Endothelial cell of umbilical vein (primary cell): ENCODE measurements at places on chromosomes 1 and 21.

GRCh38 chr1:165542015-165542631, 1.7 kb upstream of the LRRC52 start:
- H3K4me3 ChIP-seq, result no peak overlapping the region
- no peaks in the 10 kb centered on the region for H3K36me3 ChIP-seq
- no peaks in the 10 kb centered on the region for H3K27me3 ChIP-seq
- H3K4me1 ChIP-seq, result no peaks in the 10 kb centered on the region
- DNase-seq, result no peak
- H3K27ac ChIP-seq, result no peak overlapping the region

DNA sequence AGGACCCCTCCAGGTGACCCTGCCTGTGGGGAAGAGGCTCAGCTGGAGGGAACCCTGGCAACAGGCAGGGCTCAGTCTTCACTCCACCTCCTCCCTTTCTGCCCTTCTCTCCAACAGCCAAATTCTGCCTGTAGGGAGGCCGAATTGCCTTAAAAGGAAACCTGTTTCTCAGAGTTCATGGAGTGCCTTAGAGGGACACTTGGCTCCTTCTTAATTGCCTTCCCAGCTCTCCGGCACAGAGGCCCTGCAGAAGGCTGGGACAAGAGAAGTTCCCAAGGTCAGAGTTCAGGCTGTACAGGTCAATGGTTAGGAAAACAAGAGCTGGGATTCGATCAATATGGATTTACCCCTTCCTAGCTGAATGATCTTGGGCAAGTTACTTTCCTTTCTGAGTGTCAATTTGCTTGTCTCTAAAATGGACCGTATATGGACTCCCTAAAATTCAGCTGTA, 6.2 kb downstream of the CSRP1 start:
- H3K4me1 ChIP-seq, result peaks cover 61% of the 10 kb centered on the region
- DNase-seq, result no peak
- H3K4me3 ChIP-seq, result no peak overlapping the region
- peaks cover 3% of the 10 kb centered on the region for H3K36me3 ChIP-seq
- H3K27me3 ChIP-seq, result no peaks in the 10 kb centered on the region

- H3K27ac ChIP-seq, result no peak overlapping the region
- no peaks in the 10 kb centered on the region for H3K36me3 ChIP-seq
- no peak for DNase-seq
- H3K4me3 ChIP-seq, result no peak overlapping the region
- no peaks in the 10 kb centered on the region for H3K4me1 ChIP-seq
These were observed 109.3 kb upstream of the SPATA6 start for GRCh38 chr1:48581270-48581669.

DNA sequence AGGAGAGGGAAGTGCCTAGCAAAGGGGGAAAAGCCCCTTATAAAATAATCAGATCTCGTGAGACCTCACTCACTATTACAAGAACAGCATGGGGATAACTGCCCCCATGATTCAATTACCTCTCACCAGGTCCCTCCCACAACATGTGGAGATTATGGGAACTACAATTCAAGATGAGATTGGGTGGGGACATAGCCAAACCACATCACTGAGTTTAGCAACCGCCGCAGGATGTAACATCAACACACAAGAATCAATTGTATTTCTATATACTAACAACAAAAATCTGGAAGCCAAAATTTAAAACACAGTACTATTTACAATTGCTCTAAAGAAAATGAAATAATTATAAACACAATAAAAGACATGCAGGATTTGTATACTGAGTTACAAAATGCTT, 21.9 kb downstream of the DIRAS3 start:
- no peak for DNase-seq
- peaks cover 4% of the 10 kb centered on the region for H3K4me1 ChIP-seq
- H3K36me3 ChIP-seq, result no peaks in the 10 kb centered on the region
- H3K27me3 ChIP-seq, result no peaks in the 10 kb centered on the region
- H3K4me3 ChIP-seq, result no peak overlapping the region

DNA sequence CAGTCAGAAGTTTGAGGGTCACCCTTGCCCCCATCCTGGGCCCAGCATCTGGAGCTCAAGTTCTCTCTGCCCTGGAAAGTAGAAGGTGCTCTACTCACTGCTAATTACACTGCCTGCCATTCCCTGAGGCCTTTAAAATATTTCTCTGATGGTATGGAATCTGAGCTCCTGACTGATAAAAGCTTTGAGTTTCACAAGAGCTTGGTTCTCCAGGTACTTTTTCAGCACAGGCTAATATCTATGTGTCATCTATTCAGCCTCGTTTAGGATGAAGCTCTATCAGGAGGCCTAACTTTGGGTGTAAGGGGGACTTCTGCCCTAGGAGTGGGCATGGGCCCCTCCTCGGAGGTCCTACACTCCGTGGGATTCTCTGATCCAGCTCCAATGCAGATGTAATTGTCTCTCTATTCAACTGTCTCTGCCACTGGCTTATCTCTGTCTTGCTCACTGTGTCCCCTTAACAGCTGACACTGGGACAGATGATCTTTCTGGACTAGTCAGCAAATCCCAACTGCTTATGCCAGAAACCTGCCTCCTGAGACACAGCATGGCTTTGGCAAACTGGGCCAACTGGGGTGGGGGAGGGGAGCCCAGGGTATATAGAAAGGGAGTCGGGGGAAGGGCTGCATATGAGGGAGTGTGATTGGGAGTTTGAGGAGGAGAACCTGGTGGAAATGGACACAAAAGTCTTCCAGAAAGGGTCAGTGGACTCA, 104.2 kb upstream of the GADD45A start:
- no peak overlapping the region for H3K4me3 ChIP-seq
- no peaks in the 10 kb centered on the region for H3K36me3 ChIP-seq
- H3K27me3 ChIP-seq, result no peaks in the 10 kb centered on the region

- H3K4me1 ChIP-seq, result no peaks in the 10 kb centered on the region
- no peak for DNase-seq
- no peak overlapping the region for H3K4me3 ChIP-seq
- no peaks in the 10 kb centered on the region for H3K36me3 ChIP-seq
These were observed 67.1 kb downstream of the ZNF281 start for GRCh38 chr1:200342511-200343311.

DNA sequence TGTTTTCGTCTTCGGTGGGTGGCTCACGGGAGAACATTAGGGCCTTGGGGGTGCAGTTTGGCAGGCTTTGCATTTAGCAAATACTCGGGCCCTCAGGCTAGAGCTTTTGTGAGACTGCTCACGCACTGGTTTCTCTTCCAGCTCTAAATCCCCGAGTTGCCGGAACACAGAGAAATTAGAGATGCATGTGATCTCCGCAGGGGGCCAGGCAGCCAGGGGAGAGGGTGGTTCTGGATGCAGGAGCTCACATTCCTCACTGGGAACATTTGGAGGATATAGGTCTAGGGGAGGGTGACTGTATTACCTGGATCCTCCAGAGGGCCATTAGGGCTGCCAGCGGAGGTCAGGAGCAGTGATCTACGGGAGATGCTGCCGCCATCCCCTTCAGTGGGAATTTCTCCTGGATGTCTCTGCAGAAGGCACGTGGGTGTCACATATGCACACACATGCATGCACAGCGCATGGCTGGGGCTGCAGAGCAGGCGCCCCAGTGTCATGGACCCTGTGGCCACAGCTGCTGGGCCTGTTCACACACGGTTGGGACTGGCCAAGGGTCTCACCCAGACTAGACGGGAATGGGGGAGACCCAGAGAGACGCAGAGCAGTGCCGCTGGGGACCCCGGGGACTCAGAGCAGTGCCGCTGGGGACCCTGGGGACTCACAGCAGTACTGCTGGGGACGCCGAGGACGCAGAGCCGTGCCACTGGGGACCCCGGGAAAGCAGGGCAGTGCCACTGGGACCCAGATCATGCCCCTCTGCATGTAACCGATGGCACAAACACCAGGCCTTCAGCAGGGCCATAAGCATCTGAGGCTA, 258.7 kb downstream of the CAMTA1 start:
- no peak for DNase-seq
- H3K4me3 ChIP-seq, result no peak overlapping the region
- H3K36me3 ChIP-seq, result no peaks in the 10 kb centered on the region
- H3K27ac ChIP-seq, result no peak overlapping the region
- H3K4me1 ChIP-seq, result no peaks in the 10 kb centered on the region

DNA sequence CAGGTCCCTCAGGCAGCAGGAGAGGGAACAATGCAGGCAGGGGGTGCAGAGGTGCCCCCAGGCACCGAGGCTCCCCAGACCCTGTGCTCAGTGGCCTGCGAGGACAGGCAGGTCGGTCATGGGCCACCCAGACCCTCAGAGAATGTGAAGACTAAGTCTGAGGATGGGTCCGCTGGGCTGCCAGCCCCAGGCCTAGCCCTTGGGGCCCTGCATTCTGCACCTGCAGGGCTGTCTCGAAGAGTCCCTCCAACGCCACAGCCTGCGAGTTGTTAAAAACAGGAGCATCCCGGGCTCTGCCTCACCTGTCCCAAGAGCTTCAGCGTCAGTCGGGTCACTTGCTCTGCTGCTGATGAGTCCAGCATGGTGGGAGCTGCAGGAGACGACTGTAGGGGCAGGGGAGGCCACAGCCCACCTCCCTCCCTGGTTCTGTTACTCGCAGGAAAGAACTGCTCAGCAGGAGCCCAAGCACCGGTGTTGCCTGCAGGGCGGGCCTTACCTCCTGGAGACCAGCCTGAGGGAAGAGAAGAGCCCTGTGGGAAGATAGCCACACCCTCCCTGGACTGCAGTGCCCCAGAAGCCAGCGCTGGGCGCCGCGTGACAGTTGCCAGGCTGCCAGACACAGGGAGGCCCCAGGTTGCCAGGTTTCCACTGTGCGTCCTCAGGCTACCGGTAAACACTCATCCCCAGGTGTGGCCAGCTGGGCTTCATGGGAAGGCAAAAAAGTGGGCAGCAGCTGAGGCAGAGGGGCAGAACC, 5.8 kb downstream of the C21orf58 start:
- H3K27me3 ChIP-seq, result no peaks in the 10 kb centered on the region
- H3K27ac ChIP-seq, result no peak overlapping the region
- DNase-seq, result no peak

DNA sequence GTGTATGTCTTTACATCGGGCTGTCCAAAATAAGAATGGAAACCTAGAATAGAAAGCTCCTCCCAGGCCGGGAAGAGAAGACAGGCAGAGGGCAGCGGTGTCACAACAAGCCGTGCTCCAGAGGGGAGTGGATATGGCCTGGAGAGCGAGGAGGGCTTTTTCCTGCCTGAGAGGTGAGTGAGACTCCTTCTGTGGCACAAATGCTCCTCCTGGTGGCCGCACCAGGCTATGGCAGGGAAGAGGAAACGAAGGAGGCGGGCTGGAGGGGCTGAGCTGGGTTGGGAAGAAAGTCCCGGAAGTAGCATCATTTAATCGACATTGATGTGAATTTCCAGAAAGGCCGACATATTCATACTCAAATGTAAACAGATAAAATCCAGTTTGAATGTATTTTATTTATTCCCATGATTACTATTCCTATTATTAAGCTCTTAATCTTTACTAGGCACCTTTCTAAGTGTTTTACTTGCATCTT, 54.7 kb downstream of the MEF2D start:
- no peak overlapping the region for H3K27ac ChIP-seq
- H3K4me3 ChIP-seq, result no peak overlapping the region
- H3K36me3 ChIP-seq, result no peaks in the 10 kb centered on the region
- peaks cover 46% of the 10 kb centered on the region for H3K27me3 ChIP-seq
- peak; percentile 77 for DNase-seq

DNA sequence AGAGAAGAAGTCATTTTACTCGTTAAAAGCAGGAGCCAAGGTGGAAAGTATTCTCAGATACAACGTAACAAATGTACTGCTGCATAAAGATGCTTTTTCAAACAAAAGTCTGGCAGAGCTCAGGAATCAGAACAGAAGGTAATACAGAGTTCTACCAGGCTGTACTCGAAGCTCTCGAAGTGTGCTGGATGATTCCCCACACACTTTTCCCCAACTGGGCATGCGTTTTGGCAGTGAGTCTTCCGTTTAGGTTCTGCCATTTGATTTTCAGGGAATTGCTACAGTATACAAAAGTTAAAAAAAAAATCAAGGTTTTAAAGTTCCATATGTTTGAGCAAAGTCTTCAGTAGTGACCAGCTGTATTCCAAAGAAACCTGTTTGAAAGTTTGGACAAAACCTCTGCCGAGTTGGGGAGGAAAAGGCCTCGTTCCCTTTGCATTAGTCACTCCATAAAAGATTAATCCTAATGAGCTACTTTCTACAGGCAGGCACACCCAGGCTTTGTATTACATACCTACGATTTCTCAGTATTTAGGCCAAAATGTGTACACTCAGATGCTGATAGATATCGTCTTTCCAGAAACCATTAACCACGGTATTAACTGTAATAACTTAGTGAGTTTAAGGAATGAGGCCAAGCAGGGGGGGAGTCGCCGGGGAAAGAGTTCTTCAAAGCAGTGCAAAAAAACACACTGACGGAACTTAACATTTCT, 477.1 kb downstream of the LMO4 start:
- H3K36me3 ChIP-seq, result no peaks in the 10 kb centered on the region
- no peak overlapping the region for H3K4me3 ChIP-seq
- peaks cover 5% of the 10 kb centered on the region for H3K4me1 ChIP-seq
- DNase-seq, result peak; percentile 15
- no peaks in the 10 kb centered on the region for H3K27me3 ChIP-seq
- no peak overlapping the region for H3K27ac ChIP-seq

GRCh38 chr1:206635978-206636345, 626 bp downstream of the DYRK3 start:
- H3K27ac ChIP-seq, result peak overlapping the region; percentile 59
- peak overlapping the region; percentile 90 for H3K4me3 ChIP-seq
- no peaks in the 10 kb centered on the region for H3K36me3 ChIP-seq
- H3K27me3 ChIP-seq, result no peaks in the 10 kb centered on the region

DNA sequence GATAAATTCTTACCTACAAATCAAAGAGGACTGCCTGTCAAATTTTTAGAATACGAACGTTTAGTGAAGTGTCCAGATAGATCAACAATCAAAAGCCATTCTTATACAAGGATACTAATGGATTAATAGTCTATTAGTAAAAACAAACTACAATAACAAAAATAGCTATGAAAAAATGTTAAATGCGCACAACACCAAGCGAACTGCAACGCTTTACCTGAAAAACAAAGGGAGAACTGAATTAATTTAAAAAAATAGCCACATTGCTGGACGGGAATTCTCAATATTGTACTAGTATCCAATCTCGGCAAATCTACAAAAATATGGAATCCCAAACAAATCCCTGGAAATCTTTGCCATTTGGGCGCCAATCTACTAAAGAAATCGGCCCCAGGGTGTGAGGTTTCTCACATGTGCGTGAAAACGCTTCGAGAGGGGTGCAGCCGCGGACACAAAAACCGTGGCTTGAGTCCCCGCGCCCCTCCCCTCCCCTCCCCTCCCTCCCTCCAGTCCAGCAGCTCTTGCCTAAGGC, 55.6 kb downstream of the TRAF5 start:
- H3K27me3 ChIP-seq, result no peaks in the 10 kb centered on the region
- H3K4me3 ChIP-seq, result peak overlapping the region; percentile 65
- peaks cover 11% of the 10 kb centered on the region for H3K4me1 ChIP-seq

- H3K4me3 ChIP-seq, result no peak overlapping the region
- no peaks in the 10 kb centered on the region for H3K36me3 ChIP-seq
- H3K4me1 ChIP-seq, result no peaks in the 10 kb centered on the region
- H3K27ac ChIP-seq, result no peak overlapping the region
- no peaks in the 10 kb centered on the region for H3K27me3 ChIP-seq
These were observed 1.8 kb downstream of the SYTL1 start for GRCh38 chr1:27343639-27344025.

GRCh38 chr1:69363236-69363635, 204.5 kb upstream of the LRRC7 start:
- H3K36me3 ChIP-seq, result no peaks in the 10 kb centered on the region
- no peaks in the 10 kb centered on the region for H3K4me1 ChIP-seq
- H3K4me3 ChIP-seq, result no peak overlapping the region
- H3K27me3 ChIP-seq, result no peaks in the 10 kb centered on the region
- no peak for DNase-seq
- H3K27ac ChIP-seq, result no peak overlapping the region
